Activated T-cell treated with anti-CD3 and anti-CD28 coated beads, Interleukin-2, amount 50 U/mL, for 1 hour (primary cell): ENCODE measurements at places on chromosomes 2 and 18.

- DNase-seq = no peak
These were observed 133.4 kb upstream of the GLI2 start for GRCh38 chr2:120602251-120602650.

- DNase-seq = no peak
These were observed 60.8 kb downstream of the MFSD6 start for GRCh38 chr2:190468814-190469569.

- DNase-seq = no peak
These were observed 309.7 kb downstream of the IRS1 start for GRCh38 chr2:226489775-226490541.

GRCh38 chr18:32974421-32975162, 201.8 kb upstream of the KLHL14 start:
- DNase-seq = no peak

DNA sequence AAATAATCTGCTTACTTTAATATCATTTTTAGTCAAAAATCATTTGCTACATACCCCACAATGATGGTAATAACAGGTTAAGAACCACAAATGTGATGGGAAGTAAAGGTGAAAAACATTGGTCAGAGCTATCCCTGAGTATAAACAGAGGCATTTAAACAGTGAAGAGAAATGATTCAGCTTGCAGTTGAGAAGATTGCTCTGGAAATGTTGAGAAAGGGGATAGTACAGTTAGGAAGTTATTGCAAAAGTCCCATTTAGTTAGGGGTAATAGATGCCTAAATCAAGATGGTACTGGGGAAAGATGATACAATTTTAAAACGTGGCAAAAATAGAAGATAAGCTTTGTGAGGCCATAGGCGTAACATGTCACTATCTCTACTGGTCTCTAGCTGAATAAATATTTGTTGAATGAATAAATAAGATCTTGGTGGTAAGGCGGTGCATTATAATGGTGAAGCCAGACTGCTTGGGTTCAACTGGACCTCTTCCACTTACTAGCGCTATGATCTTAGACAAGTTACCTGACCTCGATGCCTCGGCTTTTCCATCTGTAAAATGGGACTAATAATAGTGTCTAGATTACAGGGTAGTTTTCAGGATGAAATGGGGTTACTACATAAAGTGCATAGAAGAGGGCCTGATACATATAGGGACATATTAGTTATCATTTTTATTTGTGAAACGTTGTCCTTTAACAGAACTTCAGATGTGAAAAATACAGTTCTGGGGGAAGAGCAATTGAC, 2.0 kb upstream of the BZW1 start:
- no peak for DNase-seq

DNA sequence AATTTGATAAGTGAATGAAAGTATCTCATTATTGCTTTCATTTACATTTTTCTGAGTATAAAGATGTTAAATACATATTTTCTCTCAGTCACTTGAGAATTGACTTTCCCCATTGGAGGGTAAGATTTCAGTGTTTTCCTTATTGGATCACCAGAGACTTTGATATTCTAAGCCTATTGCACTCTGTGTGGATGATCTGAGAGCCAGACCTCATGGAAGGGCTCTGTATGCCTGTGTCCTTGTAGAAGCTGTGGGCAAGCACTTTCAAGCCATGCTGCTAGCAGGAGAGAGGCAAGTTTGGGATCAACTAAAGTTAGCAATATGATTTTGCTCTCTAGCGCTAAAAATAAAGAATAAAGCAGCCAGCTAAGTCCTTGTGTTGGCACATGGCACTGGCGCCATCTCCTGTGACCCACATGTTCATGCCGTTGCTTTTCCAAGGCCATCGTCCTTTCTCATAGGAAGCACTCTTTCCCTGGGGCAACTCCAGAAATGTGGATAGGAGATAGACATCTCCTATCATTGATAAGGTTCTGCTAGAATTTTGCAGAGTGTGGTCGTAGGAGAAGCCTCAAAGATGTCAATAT, 72.6 kb downstream of the AOX1 start:
- DNase-seq = no peak
